ENCODE measurements at places on chromosomes 12 and 14.

- DNase-seq: no peak
These were observed 483.3 kb downstream of the ZFP36L1 start for GRCh38 chr14:68309616-68310015.

DNA sequence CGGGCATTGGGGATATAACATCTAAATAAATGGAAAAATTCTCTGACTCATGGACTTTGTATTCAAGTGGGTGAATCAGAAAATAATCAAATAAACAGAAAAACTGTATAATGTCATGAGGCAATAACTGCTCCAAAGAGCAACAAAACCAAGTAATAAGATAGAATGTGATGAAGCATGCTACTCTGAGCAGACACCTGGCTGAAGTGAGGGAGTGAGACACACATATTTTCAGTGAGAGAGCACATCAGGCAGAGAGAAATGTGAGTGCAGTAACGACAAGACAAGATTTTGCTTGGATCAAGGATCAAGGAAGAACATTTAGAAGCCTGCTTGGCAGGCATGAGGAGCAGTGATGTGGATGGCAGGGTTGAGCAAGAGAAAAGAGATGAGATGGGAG lies 75.8 kb upstream of the CCDC91 start:
- DNase-seq: no peak

DNA sequence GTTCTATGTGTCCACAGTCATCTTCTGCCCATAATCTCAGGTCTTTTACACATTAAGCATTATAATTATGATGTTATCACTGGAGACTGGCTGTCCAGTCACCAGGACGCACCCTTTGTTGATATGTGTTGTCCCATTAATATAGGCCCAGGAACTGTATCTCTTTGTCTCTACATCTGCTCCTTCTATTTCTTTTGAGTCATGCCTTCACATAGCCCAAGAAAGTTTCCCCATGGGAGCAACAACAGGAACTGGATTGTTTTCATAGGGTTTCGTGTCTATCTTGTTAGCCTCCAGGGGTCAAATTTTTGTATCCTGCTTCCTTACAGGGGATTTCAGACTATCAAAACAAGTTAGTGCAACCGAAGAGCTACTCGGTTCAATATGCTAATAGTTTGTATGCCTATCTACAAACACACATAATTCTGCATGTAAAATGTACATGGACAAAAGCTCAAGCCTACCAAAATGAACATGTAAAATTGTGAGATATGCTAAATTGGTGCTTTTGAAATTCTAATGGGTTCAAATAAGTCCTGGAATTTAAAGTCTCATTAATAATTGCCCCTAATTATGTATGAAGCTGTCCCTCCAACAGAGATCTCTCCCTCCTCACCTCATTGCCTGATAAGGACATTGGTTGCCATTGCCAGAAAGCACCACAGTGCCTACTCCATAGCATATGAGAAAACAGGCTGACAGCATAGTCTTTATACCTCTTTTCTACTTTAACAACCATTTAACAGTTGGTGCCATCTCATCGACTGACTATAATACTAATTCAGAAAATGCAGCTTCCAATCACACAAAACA lies 99.8 kb upstream of the DIO2 start:
- DNase-seq: no peak

DNA sequence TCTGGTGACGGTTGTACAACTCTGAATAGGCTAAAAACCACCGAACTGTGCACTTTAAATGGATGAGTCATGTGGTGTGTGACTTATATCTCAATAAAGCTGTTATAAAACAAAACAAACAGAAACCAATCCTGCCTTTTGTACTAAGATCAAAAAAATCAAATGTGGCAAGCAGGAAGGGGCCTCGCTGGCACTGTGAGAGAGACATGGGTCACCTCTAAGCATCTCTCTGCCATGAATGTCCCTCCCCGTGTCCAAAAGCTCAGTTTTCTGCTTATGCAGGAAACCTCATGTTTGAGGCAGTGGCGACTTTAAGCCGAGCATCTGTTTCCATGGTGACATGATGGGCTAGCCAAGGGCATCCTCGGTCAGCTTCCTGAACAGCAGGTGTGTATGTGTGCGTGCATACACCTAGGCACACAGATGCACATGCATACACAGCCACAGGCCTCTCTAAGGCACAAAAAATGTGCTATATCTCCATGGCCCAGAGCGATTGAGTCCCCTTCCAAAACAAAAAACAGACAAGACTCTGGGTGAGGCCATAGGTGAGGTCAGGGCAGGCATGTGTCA lies 44.4 kb downstream of the ARL6IP4 start:
- DNase-seq: no peak

GRCh38 chr14:93879362-93879983 lies 47.7 kb upstream of the FAM181A start:
- DNase-seq: peak; percentile 52

DNA sequence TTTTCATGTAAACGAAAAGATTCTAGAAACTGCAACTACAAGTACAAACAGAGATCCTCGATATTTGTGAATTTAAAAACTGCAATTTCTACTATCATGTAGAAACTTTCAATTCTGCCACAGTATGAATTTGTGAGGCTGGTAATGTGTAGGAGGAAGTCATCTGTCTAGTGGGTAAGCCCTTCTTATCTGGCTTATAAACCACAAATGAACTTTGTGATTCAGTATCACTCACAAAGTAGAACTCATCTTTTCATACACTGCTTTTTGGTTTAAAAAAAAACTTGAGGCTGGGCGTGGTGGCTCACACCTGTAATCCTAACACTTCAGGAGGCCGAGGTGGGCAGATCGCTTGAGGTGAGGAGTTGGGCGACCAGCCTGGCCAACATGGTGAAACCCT lies 20.7 kb downstream of the GTF2A1 start:
- DNase-seq: no peak

DNA sequence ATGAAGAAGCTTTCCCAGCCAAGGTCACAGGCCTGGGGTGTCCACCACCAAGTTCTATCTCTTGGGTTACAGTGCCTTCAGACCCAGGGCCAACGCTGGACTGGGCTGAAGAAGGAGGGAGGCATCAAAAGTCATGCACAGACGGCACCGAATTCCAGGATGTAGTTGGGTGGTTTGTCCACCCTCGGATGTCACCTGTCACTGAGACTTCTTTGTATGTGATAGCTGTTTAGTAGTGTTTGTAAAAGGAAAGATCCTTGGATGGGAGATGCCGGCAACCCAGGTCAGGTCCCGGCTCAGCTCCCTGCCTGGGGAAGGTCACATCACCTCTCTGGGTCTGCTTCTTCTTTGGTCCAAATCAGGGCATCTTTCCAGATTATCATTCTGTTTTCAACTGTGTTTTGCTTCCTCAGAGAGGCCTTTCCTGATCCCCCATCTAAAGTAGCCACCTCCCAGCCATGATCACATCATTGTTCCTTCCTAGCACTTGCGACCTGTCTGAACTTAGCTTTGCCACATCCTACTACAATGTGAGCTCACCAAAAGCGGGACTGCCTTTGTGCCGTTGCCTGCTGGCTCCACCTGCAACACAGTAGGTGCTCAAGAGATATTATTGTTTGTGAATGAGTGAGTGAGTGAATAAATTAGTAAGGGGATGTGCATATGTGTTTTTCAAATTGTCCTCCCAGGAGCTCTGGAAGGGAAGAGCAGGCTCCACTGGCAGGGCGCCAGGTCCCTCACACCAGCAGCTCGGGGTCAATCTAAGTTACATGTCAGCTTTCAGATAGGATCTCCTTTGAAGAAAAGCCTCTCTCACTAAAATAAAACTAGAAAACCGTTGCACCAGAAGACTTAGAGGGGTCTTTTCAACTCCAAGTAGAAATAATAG lies 2.1 kb downstream of the TSPAN11 start:
- no peak for DNase-seq

DNA sequence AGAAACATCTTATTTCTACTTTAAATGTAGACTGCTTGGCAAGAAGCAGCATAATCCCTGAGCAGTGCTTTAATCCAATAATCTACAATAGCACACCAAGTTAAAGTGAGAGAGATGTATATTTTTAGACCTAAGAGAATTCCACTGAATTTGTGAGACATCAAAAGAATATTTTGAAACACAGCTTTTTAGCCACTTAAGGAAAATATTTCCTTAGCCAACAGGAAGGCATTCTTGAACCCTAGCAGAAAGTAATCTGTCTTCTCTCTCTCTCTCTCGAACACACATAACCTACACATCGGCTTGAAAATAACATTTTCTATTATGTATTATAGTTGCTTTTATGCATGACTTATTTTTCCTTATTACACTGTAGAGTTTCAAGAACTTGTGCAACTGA lies 34.0 kb downstream of the KITLG start:
- no peak for DNase-seq

DNA sequence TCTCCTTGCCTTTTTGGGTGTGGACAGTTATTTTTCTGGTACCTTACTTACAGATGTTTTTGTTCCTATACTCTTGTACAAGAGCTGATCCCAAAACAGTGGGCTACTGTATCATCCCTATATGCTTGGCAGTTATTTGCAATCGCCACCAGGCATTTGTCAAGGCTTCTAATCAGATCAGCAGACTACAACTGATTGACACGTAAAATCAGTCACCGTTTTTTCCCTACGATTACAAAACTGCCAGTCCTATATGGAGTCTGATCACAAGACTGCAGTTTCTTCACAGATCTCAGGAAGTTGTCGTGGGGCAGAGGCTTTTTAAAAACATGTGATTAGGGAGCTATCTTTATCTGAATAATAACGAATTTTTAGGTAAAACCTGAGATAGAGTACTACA lies 1.3 kb downstream of the LYSET start:
- DNase-seq: no peak

DNA sequence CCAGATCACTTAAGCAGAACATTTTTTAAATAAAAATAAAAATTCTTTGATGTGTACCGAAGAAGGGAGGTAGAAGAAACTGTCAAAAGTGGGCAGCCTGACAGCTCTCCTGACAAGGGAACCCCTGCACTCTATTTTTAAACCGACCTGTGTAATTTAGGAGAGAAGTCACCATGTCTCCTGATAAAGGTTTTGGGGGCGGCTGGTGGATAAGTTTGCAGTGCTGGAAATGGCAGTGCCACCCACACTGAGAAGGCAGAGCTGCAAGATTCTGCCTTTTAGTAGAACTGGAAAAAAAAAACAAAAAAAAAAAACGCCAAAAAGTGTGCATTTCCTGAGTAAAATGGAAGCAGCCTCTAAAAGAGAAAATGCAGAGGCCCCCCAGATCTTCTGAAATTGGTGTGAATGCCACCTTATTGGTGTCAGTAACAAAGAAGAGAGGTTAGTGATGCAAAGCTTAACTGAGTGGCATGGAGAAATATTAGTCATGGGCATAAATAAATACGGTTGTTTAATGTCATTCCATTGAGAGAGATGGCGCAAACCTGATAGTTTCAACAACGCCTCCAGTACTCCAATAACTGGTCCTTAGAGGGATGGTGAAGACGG lies 24.7 kb downstream of the DUSP6 start:
- DNase-seq: no peak

- no peak for DNase-seq
These were observed 190.5 kb upstream of the PLXNC1 start for GRCh38 chr12:93957870-93958269.

- peak; percentile 38 for DNase-seq
These were observed 5.4 kb upstream of the DCP1B start for GRCh38 chr12:2009623-2010022.

GRCh38 chr14:96272777-96273473 lies 16.9 kb downstream of the BDKRB1 start:
- no peak for DNase-seq

DNA sequence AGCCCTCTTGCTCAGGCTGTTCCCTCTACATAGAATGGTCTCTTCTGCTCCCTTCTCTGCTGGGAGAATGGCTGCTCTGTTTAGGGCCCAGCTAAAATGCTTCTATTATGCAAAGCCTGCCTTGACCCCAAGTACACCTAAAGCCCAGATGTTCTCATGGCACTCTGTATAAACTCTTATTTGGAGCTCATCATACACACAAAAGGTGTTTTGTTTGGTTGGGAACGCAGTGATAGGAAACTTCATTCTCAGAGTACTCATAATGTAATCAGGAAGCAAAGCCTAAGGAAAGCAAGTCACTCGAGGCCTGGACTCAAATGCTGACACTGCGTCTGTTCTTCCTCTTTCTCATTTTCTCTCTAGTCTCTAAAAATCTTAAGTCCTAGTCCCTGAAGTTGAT lies 38.2 kb upstream of the SYCP3 start:
- DNase-seq: no peak

GRCh38 chr12:45409966-45410365 lies 194.1 kb downstream of the ANO6 start:
- DNase-seq: no peak

GRCh38 chr12:49489720-49490119 lies 49.1 kb upstream of the KCNH3 start:
- DNase-seq: peak; percentile 44

DNA sequence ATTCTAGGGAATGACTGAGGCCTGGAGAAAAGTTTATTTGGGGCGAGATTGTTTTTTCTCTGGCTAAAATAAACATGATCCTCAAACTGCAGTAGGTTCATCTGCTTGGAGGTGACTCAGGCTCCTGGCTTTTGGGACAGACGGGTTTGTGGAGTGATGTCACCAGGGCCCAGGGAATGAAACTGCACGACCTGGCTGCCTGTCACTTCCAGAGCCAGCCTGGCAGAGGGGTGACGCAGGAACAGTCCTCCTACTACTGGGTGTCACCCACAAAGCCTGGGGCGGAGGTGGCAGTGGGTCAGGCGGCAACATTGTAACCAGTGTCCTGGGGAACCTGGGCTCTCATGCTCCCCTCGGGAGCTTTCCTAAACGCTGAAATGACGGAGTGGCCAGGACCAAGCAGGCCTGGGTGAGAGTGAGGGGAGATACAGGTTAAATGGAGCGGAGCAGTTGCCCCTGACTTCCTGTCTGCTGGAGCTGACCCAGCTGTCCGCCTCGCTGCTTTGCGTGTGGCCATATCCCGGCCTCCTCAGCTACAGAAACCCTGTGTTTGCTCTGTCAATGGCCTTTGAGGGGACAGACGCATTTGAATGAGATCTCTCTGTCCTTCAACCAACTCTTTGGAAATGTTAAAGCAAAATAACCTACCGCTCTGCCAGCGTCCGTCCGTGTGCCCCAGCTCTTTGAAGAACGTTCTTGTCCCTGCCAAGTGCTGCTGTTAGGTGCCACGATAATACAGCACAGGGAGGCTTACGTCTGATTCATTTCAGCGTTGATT lies 6.5 kb downstream of the HIP1R start:
- peak; percentile 72 for DNase-seq

DNA sequence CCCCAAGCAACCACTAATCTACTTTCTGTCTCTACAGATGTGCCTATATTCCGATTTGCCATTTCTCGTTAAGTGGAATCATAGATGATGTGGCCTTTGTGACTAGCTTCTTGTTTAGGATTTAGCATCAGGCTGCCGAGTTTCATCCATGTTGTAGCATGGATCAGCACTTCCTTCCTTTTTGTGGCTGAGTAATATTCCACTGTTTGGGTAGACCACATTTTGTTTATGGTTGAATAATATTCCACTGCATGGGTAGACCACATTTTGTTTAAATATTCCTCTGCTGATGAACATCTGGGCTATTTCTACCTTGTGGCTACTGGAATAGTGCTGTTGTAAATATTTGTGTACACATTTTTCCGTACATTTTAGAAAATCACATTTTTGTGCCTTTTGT lies 36.4 kb downstream of the SPRING1 start:
- no peak for DNase-seq

- DNase-seq: no peak
These were observed 188.4 kb downstream of the GPHN start for GRCh38 chr14:66696326-66696725.

- DNase-seq: no peak
These were observed 641.1 kb upstream of the TBX3 start for GRCh38 chr12:115324949-115325593.

GRCh38 chr12:65958456-65958855 lies 134.2 kb downstream of the HMGA2 start:
- DNase-seq: no peak

Measured in H7 (cell line).